ENCODE measurements at places on chromosomes 16 and 17. TPM values are rescaled to one million over a fixed set of nuclear protein-coding genes. Genes with fewer than 3 reads are reported as not detected.

Gene PYCARD
- total RNA-seq, result 8.5 TPM

Gene ZP2
- 0.33 TPM for total RNA-seq

Gene DLX3
- 0.33 TPM for total RNA-seq

Gene PLK1
- 9.0 TPM for total RNA-seq

Gene TBC1D3K
- total RNA-seq, result not detected

Gene USH1G
- 0.66 TPM for total RNA-seq

Gene TVP23A
- total RNA-seq, result 10.6 TPM

Gene ITFG1
- total RNA-seq, result 91.5 TPM

Gene FGF11
- 7.1 TPM for total RNA-seq

Gene CDK3
- 7.5 TPM for total RNA-seq

Gene KRT32
- total RNA-seq, result not detected

Data from camera-type eye (tissue), 1 donor.